ENCODE measurements at places on chromosomes 16 and 17. TPM values are rescaled to one million over a fixed set of nuclear protein-coding genes. Genes with fewer than 3 reads are reported as not detected.

DNA sequence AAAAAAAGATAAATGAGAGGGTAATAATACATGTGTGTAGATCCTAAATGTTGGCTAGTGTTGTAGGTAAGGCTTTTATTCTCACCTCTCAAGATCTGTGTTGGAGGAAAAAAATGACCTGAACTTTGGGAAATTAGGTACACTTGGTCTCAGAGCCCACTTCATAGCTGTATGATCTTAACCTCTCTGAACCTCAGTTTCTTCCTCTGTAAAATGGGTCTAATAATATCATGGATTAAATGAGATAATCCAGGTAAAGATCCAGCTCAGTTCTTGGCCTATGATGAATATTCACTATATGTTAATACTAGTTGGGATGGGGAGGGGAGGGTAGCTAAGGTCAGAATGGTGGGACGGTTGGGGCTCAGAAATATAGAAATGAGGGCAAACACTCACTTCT, 24.3 kb upstream of the GPRC5B start:
- DNase-seq = no peak
- H3K4me1 ChIP-seq = no peaks in the 10 kb centered on the region
- no peaks in the 10 kb centered on the region for H3K27me3 ChIP-seq
- H3K27ac ChIP-seq = no peak overlapping the region
- H3K4me3 ChIP-seq = no peak overlapping the region

DNA sequence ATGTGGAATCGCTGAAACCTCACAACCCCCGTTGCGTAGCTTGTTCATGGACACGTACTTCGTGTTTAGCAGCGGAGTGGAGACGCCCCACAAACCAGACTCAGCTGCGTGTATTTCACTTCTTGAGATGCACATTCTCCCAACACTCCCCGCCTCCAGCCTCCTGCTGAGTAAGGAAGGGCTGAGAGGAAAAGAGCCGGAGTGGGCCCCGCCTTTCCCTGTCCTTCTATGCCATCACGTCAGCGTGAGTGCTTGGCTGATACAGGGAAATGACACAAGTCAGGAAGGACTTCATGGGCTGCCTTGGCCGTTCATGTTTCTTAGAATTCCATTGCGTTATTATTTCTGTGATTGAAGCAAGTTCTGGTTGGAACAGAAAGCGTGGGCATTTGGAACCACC, 68.6 kb upstream of the CBX4 start:
- H3K27ac ChIP-seq = no peak overlapping the region
- peaks cover 4% of the 10 kb centered on the region for H3K4me1 ChIP-seq
- no peaks in the 10 kb centered on the region for H3K27me3 ChIP-seq

DNA sequence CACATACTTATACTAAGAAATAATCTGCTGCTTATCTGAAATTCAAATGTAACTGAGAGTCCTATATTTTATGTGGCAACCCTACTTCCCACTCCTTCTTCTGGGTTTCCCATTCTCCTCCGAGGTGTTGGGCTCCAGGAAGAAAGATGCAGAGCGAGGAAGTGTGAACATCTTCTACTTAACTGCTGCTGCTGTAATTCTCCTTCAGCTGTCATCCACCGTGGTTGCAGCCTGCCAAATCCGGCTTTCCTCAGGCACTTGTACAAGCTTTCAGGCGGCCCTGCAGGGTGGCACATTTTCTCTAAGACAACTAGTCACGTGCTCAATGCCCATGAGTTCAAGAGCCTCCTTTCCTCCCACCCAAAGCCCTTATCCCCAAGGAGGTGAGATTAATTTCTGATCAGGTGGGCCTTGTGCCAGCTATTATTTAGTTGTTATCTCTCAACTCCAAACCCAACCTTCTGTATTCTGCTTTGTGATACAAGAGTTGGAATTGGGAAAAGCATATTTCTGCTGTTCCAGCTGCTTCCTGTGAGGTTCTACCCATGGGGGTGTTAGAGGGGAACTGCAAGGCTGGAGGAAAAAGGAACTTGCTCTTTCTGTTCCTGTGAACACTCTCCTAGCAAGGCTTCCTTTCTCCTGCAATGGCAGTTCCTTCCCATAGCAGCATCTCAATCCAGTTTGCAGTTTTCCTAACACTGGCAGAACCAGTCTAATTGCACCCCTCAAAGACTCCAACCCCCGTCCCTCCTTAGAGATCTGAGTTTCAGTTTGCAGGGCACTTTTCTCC, 67.6 kb upstream of the RBBP6 start:
- no peaks in the 10 kb centered on the region for H3K27me3 ChIP-seq
- H3K4me1 ChIP-seq = no peaks in the 10 kb centered on the region
- DNase-seq = no peak
- H3K4me3 ChIP-seq = no peak overlapping the region

DNA sequence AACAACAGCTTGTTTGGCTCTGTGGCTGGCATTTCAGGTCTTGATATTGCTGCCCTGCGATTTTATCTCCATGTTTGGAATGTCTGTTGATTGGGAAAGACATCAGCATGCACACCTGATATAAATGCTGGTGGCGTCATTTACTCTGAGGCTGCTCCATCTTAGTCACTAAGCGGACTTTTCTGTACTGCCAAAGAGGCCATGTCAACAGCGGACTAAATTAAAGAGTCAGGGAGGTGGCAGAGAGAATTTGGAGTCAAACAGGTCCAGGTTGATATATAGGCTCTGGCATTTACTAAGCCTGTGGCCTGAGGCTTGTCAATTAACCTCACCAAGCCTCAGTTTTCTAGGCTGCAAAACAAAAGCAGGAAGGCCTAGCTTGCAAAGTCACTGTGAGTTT, 6.2 kb downstream of the RBFOX1 start:
- no peak overlapping the region for H3K27ac ChIP-seq
- no peaks in the 10 kb centered on the region for H3K36me3 ChIP-seq
- H3K27me3 ChIP-seq = no peaks in the 10 kb centered on the region

- H3K4me3 ChIP-seq = no peak overlapping the region
- no peaks in the 10 kb centered on the region for H3K36me3 ChIP-seq
- no peak for DNase-seq
- no peak overlapping the region for H3K27ac ChIP-seq
These were observed 5.1 kb upstream of the PYY start for GRCh38 chr17:43958748-43959352.

DNA sequence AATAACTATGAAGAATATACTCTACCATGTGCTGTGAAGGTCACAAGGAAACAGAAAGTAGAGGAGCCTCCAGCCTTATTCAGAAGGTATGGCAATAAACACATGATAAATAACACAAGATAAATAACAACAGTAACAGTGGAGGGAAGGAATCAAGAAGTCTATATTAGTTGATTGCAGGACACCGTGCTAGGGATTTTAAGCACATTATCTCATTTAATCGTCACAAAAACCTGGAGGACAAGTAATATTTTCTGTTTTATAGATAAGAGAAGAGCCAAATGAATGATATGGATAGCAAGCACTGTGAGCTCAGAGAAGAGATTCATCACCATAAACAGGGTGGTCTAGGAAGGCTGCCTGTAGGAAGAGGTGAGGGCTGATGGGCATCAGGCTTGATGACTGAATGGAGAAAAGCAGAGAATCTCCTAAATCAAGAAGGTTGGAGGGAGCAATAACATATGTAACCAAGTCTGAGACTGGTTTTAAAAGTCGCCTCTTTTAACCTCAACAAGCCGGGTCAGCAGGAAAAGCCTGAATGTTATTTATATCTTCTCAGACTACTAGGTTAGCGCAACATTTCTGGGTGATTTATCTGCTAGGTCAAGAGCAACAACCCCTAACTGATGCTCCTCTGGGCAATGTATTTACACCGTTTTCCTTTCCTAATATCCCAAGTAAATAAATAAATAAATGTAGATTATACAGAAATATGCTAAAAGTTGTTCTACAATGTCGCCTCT, 8.3 kb downstream of the TOM1L2 start:
- no peak for DNase-seq
- H3K27ac ChIP-seq = no peak overlapping the region
- no peaks in the 10 kb centered on the region for H3K27me3 ChIP-seq
- H3K4me1 ChIP-seq = peaks cover 34% of the 10 kb centered on the region
- no peaks in the 10 kb centered on the region for H3K36me3 ChIP-seq

DNA sequence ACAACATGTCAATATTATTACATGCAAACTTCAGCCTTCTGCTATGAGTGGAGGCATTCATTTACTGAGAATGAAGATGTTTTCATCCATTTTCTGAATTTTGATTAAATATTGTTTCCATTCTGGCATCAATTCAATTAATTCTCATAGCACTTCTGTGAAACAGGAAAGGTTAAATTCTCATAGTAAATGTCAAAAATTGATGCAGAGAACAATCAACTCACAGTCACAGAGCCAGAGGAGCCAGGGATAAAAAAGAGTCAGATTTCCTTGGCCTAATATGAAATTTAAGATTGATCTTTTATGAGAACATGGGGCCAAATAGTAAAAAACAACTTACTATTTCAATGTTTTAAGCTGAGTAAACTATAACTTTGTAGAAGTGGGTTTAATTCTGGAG, 183.8 kb upstream of the AXIN2 start:
- peaks cover 16% of the 10 kb centered on the region for H3K4me1 ChIP-seq
- no peak for DNase-seq
- H3K4me3 ChIP-seq = no peak overlapping the region
- H3K36me3 ChIP-seq = no peaks in the 10 kb centered on the region
- no peak overlapping the region for H3K27ac ChIP-seq

DNA sequence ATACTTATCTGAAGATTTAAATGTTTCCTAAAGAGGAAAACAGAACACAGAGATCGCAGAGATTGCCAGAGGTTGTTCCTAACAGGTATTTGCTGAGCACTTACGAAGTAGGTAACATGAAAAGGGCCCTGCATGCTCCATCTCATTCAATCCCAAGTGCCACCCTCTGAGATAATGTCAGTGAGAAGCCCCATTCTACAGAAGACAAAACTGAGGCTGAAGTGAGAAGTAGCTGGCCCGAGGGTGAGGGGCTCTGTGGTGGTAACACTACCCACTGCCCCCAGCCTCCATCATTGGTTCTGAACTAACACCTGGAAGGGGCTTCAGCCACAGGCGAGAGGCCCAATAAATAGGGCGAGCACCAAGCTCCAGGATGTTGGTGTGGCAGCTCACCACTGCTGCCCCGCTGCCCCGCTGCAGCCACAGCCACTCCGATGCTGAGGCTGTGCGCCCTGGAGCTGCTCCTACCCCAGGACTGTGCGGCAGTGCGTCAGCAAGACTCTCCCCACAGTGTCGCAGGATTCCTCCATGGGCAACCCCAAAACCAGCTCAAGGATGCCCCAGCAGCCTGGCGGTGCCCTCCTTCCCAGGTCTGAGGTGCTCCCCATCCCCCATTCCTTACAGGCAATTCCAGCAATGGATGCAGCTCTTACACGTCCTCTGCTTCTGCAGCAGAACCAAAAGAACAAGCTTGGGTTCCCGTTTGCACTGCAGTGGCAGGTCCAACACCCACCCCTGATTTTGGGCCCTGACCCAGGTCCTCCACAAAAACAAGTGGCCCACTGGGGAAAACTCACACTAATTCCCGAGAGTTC, 10.3 kb downstream of the FLCN start:
- no peak for DNase-seq
- no peak overlapping the region for H3K4me3 ChIP-seq
- no peak overlapping the region for H3K27ac ChIP-seq
- no peaks in the 10 kb centered on the region for H3K27me3 ChIP-seq
- no peaks in the 10 kb centered on the region for H3K4me1 ChIP-seq

DNA sequence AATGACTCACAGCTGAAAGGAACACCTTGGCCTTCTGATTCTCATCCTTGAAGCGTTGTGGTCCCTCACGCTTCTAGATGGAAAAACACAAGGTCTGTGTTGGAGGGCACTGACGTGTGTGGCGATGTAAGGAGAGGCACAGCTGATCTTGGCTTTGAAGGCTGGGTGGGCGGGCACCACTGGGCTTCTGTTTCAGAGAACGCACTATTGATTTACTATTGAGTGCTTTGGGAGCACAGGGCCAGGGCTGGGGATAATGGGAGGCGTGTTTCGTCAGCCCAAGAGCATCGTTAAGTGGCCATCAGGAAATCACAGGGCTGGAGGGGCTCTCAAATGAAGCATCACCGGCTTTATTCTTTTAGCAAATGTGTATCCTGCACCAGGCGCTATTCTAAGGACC, 70.7 kb downstream of the CMIP start:
- no peaks in the 10 kb centered on the region for H3K27me3 ChIP-seq
- peaks cover 43% of the 10 kb centered on the region for H3K4me1 ChIP-seq
- H3K36me3 ChIP-seq = no peaks in the 10 kb centered on the region
- H3K4me3 ChIP-seq = no peak overlapping the region
- no peak for DNase-seq

GRCh38 chr16:9602189-9602588, 510.7 kb downstream of the HAPSTR1 start:
- H3K27ac ChIP-seq = no peak overlapping the region
- H3K4me1 ChIP-seq = no peaks in the 10 kb centered on the region
- H3K36me3 ChIP-seq = no peaks in the 10 kb centered on the region
- DNase-seq = no peak
- no peak overlapping the region for H3K4me3 ChIP-seq

DNA sequence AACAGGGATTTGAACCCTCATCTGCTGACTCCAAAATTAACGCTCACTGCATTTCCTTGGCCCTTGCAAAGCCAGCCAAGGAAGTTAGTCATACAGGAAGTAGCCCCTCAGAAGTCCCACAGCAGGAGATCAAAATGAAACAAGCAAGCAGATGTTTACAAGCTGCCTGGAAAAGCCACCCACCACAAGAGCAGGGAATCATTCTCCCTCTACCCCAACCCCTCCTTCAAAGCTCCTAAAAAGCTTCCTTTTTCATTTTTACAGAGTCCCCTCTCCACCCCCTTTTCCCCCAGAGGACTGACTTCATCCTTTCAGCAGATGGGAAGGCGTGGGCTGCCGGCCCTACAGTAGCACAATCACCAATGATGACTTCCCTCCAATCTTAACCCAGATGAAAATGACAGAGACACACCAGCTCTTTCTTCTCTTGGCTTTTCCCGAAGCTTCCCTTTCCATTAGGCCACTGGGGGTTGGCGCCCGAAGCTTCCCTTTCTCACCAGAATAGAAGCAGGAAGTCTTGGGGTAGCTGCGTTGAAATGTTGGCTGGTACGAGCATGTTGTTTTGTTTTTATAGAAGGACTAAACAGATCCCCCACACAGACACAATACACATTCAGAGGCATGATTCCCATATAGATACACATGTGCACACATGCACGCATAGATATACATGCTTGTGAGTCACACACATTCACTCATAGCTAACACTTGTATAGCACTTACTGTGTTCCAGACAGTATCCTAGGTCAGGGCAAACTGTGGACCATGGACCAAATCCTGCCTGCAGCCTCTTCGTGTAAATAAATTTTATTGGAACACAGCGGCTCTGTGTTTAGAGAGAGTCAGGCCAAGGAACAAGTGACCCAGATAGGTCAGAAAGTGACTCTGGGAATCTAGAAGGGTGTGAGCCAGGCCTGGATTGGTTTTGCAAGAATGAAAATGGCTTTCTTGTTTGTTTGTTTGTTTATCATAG, 17.4 kb downstream of the ITPRIPL2 start:
- no peaks in the 10 kb centered on the region for H3K27me3 ChIP-seq
- peaks cover 52% of the 10 kb centered on the region for H3K4me1 ChIP-seq
- H3K27ac ChIP-seq = peak overlapping the region; percentile 86
- DNase-seq = no peak
- no peaks in the 10 kb centered on the region for H3K36me3 ChIP-seq

- H3K4me3 ChIP-seq = no peak overlapping the region
- H3K36me3 ChIP-seq = no peaks in the 10 kb centered on the region
- peaks cover 8% of the 10 kb centered on the region for H3K4me1 ChIP-seq
These were observed 24.5 kb downstream of the KSR1 start for GRCh38 chr17:27480699-27481098.

NPIPA1 gene
- total RNA-seq = 122 TPM
